Ascending aorta (tissue), 2 donors: ENCODE measurements at places on chromosomes 2 and 18.

DNA sequence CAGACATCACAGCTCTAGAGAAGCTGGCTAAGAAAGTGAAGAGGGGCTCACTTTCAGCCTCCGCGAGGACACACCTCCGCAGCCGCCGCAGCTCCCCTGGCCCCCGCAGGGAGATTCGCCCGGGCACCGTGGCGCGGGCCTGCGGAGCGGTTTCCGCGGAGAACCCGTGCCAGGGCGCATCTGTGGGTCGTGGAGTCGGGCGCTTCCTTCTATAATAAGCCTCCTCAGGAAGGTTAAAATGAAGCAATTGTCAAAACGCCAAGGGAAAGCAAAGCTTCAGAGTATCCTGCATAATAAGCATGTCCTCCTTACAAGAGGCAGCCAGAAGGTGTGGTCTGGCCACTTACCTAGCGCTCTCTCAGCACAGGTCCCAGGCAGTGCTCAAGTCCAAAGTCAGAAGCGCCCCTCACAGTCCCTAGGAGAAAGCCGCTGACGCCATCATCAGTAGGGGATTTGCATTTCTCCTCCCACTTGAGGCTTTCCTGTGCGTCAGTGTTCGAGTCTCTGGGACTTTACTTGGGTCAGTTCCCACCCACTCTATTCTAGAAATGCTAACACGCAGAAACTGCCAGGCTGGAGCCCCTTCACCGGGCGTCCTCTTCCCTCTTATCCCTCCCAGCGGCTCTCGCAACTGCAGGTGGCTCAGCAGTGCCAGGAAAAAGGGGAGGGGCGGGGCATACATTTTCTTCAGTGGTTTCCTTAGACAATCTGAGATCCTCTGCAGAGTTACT, at the start of gene STAT4:
Gene STAT4 (minus strand): TSS at position 395 of the 731 bp plus-strand sequence. CDS start 2,791 bp downstream, outside the sequence.
- peak; percentile 72 for DNase-seq

- no peak for DNase-seq
Observed at GRCh38 chr2:118670276-118670675, 177.2 kb downstream of the EN1 start.

GRCh38 chr2:70480468-70480867, 73.2 kb downstream of the TGFA start:
- no peak for DNase-seq

DNA sequence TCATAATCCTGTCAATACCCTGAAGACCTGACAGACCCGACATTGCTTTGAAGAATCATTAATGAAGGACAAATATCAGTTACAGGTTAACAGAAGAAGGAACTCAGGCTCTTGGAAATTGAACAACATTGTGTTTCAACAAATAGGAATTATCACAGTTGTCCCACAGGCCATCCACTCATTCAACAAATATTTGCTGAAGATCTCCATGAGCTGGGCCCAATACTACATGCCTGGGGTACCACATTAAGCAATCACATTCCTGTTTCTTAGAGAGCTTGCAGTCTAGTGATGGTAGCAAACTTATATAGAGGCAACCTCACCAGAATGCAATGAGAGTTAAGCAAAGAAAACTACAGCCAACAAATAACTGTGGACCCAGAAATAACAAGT, 671.6 kb upstream of the ACVR2A start:
- no peak for DNase-seq

DNA sequence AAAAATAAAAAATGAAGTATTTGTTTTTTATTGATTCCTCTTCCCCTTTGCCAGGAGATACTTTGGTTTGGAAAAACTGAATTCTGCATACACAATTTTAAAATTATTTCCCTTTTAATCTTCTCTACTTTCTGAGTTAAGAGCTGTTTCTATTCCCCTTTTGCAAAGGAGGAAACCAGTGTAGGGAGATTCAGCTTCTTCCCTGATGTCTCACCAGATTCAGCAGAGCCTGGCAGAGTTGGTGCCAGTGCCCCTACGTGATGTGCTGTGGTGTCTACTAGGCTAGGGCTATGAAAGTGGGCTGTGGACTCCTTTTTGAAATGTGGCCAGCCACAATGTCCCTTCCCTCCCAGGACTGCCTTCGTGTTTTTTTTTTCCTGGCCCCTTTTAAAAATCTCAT, 2.4 kb downstream of the RPE start:
- DNase-seq: no peak

- DNase-seq: no peak
Observed at GRCh38 chr18:24559526-24559925, 99.1 kb downstream of the HRH4 start.

DNA sequence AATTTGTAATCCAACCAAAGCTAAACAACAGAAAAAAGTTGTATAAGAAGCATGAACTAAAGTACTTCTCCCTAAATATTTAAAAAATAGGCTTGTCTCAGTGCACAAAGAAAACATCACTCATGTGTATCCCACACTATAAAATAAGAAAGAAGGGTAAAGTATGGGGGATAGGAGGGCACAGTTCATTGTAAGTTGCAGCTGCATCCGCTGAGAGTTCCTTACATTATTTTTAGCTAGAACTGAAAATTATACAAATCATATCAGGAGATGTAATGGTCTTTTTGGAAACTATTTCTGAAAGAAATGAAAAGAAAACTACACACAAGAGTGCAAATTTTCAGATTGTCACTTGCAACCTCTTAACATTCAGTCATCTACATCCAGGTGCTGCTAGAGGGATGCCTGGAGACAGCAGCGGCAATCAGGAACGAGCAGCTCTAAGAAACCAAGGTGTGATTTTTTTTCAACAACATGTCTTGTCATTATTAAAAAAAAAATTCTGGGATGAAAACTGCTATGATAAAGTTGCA, 273.6 kb downstream of the ASXL3 start:
- DNase-seq: no peak

DNA sequence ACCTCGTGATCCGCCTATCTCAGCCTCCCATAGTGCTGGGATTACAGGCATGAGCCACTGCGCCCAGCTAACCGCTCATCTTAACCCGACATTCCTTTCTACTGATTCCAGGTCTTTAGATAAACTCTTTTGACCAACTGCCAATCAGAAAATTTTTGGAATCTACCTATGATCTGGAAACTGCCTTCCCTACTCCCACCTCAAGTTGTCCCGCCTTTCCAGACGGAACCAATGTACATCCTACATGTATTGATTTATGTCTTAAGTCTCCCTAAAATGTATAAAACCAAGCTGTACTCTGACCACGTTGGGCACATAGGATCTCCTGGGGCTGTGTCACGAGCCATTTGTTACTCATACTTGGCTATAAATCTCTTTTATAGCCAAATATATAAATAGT, 3.2 kb upstream of the NEU2 start:
- no peak for DNase-seq

DNA sequence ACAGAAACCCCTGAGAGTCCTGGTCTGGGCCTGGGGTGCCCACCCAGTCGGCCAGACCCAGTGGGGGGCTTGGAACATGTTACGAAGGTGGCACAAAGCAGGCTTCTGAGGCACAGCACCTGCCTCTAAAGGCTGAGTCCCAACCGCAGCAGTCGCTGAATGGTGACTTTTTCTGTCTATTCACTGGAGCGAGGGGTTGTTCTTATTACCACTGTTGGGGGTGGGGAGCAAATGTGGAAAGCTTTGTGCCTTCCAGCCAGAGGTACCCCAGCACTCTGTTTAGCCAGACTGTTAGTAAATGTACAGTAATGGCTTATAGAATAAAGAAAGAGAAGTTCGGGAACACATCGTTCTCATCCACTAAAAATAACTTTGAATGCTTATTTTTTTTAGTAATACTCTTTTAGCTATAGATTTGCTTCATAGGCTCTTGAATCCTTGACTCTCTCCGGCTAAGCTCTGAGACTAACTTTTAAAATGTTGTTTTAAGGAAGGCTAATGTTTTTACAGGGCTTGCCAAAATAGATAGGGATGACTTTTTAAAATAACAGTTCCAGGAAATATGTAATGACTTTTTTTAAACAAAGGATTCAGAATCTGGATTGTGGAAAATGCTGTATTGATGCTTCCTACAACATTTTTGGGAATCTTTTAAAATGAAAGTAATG, 23.4 kb upstream of the PTPN2 start:
- no peak for DNase-seq

GRCh38 chr18:52553441-52553840, 213.4 kb downstream of the DCC start:
- DNase-seq: no peak

DNA sequence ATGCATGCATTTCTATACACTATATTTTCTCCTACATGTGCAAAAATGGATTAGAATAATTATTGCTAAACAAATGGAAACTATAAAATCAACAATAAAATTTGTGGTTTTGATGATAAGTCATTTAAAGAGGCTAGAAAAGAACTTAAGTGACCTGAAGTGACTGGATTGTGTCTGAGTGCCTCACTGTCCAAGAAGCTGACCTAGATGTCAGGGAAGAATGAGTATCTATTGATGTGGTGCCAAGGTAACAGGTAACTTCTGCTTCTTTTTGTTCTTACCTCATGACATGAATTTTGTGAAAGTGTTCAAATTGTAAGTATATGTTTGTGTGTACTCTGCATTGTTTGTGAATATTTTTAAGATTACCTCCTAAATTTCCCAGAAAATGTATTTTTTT, 1623.9 kb upstream of the ACVR2A start:
- no peak for DNase-seq

GRCh38 chr18:36828157-36828629, 609 bp downstream of the TPGS2 start:
- no peak for DNase-seq

DNA sequence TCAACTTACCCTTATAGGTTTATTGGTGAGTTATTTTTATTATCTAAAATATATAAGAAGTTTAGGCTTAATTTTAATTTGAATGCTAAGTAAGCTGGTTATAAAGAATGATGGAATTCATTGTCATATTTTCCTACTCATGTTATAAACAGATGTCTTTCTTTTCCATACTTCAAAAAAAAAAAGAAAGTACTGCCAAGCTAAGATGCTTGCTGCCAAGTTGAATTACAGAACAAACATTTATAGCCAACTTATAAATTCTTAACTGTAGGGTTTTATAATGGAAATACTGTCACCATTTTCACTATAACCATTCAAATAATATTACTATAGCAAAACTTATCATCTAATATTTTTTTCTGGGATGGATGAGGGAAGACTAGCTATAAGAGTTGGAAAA, 676.0 kb downstream of the NRXN1 start:
- no peak for DNase-seq

DNA sequence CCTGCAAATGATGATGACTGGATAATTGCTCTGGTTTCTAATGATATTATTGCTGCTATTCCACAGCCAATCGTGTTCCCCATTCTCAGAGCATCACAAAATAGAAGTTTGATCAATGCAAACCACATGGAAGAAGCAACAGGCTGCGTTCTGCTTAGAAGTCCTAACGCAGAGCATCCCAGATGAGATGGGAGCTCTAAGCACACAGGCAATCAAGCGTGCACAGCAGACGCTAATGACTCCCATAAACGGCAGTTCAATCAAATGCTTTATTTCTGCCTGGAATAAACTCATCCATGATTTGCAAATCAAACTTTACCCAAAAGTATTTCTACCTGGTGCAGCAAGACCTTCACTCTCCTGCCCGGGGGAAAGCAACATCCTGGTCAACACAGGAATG, 304.2 kb downstream of the FBXO15 start:
- DNase-seq: no peak

- no peak for DNase-seq
Observed at GRCh38 chr2:48445091-48445725, 84.7 kb upstream of the STON1 start.

- no peak for DNase-seq
Observed at GRCh38 chr2:222264791-222265320, 33.9 kb downstream of the PAX3 start.

DNA sequence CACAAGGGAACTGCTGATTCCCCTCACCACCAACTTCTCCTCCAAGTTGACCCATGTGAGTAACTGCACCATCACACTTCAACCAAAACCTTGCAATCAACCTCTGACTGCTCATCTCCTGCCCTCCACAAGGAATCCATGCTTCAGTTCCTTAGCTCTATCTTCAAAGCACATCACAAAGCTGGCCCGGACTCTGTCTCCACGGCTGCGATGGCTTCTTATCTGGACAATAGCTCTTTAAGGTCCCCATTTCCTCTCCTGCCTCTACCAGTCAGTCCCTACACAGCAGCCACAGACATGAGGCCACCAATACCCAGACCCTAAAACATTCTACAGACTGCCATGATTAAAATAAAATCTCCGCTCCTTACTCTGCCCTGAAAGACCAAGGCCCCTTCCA, 25.7 kb downstream of the MBOAT2 start:
- DNase-seq: no peak

- no peak for DNase-seq
Observed at GRCh38 chr2:176781570-176782217, 430.9 kb upstream of the HNRNPA3 start.

DNA sequence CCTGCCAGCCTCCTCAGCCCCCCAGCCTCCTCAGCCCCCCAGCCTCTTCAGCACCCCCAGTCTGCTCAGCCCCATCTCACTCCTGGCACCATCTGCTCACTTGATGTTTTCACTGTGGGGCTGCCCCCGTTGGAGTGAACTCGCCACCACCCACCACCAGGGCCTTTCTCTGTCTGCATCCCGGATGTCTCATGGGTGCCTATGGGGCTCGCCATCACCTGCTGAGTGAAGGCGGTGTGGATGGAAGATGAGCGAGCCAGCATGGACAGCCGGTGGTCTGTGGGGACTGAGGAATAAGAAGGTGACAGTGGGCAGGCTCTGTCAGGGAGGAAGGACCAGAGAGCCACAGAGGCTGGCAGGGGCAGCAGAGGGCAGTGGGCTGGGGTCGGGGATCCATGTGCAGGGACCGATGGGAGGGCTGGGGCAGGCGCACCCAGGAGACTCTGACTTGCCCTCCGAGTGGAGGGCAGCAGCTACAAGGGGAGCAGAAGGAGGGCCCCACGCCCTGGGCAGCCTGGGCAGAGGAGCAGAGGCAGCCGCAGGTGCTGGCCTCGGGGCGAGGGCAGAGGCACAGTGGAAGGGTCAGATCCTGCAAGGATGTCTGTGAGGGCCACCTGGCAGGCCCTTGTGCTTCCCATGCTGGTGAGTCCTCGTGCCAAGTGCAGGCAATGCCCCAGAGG, 74.7 kb upstream of the ODC1 start:
- DNase-seq: no peak

DNA sequence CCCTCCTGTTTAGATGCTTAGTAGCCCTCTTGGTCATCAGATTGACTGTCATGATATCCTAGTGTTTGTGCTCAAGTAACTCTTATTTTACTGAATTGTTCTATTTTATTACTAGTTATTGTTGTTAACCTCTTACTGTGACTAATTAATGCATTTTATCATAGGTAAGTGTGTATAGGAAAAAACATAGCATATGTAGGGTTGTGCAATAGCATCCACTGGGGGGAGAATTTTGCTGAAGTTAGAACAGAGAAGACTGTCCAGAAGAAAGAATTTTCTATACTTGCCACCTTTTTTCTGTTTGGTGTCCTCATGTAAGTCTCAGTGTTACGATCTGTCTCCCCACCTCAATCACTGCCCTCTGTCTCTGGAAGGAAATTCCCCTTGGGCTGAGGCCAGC, 177.4 kb downstream of the RPIA start:
- no peak for DNase-seq

- no peak for DNase-seq
Observed at GRCh38 chr18:51514128-51514527, 316.6 kb upstream of the MEX3C start.

- no peak for DNase-seq
Observed at GRCh38 chr2:129499747-129500146, 479.7 kb upstream of the RAB6C start.
